Kidney capillary endothelial cell (primary cell): ENCODE measurements at places on chromosomes 1 and 21.

- DNase-seq, result no peak
Measured at GRCh38 chr1:99673315-99673714, 27.4 kb downstream of the PALMD start.

DNA sequence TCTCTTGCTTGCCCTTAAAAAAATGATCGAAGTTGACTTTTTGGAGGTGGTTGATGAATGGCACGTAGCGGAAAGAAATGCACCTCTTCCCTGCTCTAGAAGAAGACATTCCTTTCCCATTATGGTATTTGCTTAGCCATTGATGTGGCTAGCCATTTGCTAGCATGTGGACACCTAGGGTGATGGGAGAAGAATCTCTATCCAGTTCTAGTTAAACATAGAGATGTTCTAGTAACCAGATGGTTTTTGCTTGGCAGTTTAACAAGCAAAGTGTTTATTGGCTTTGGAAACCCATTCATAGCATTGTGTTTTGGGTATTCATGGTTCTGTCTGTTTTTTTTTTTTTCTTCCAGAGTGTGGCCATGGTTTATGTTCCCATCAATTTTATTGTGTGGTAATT is 78.9 kb downstream of the KCNJ6 start:
- DNase-seq, result no peak

DNA sequence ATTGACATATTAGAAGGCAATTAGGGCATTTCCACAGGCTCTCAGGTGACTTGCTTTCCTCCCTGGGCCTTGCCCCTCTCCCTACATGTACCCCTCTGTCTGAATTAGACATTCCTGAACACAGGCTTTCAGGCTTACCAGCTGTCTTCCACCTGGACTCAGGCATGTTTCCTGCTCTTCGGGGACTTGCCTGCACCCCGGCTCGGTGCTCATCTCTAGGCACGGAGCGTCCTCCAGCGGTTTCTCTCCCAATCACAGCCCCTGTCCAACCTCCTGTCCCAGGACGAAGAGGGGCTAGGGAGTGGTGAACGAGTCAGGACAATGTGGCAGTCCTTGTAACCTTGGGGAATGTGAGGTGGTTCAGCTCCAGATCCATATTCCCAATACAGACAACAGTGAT is 4.2 kb downstream of the PROK1 start:
- no peak for DNase-seq

DNA sequence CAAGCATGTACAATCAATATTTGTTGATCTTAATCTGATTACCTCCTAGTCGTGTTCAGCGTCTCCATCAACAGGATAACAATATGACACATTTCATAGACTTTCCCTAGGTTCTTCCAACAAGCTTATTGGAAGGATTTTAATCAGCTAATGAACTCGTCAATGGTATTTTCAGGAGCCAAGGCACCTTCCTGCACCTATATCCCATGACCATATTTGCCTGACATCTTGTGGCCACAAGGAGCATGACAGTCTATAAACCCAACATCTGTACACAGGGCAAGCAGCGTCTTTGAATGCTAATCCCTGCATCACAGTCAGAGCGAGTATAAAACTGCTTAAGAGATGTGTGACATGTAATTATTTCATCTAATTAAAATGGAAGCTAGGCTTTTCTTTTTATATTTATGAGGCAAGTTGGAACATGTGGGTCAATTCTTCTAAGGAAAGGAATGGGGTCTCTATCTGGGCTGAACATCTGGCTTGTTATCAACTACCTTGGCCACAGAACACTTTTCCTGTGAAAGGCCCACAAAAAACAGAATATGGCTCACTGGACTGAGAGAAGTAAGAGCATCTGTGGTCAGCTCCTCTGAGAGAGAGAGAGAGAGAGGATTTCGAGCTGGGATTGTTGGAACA is 388.8 kb downstream of the NTNG1 start:
- DNase-seq, result peak; percentile 61

DNA sequence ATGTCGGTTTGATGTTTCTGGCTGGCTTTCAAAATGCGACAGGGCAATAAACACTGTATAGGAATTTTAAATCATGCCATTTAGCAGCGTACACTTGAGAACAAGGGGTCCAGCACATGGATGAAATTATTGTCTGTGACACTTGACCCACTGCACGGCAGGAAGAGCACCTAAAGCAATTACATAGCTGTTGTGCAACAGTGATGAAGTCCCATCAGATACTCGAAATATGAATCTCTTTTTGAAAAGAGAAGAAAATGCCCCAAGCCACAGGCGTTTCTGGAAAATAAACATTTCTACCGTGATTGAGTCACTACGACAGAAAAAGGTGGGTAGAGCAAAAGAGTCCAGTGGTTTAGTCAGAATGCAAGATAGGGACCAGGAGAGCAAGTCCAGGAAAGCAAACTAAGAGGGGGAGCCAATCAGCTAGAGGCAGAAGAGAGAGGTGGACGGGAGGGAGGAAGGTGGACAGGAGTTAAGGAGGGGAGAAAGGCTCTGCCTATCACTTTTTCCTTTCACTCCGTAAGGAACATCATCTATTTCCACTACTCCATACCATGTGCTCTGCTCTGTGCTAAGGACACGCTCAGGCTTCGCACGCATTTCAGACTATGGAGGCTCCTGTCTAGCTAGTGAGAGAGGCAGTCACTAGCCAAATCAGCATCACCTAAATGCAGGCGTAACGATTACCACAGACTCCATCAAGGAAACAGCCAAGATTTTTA is 6.4 kb downstream of the DSCAM start:
- no peak for DNase-seq

- DNase-seq, result no peak
Measured at GRCh38 chr1:150498342-150498741, 9.6 kb upstream of the ECM1 start.

DNA sequence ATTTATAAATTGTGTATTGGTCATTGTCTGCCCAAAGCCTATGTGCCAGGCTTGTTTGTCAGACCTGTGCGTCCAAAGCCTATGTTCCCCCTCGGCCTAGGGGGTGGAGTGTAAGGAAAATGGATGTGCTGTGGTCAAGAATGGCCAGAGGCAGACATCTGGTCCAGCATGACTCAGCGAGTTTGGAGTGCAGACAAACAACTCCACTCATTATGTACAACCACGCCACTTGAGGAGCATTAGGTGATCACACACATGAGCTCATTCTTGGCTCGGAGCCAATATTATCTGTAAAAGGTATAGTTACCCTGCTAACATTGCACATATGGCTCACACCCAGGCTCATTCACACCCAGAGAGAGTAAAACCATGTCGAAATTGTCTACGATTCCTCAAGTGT is 1047.6 kb upstream of the ADGRL4 start:
- peak; percentile 3 for DNase-seq

GRCh38 chr1:25182629-25183028 is 49.7 kb downstream of the SYF2 start:
- DNase-seq, result no peak

DNA sequence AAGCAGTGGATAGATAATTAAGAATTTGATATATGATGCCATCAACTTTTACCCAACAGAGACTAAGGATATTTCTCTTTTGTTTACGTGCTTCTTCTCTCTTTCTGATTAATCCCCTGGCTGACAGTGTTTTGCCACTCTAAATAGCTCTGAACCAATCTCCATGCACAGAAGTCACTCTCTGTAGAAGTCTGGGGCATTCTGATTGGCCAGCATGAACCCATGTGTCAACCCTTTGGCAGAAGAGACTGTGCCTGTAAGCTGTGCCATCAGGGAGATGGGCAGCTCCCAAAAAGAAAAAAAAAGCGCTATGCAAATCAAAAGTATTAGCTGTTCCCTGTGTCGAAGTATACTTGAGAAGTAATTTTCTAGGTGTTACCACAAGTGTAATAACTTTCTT is 34.1 kb upstream of the NRIP1 start:
- DNase-seq, result no peak

- DNase-seq, result no peak
Measured at GRCh38 chr1:85571181-85571759, 9.3 kb upstream of the CCN1 start.

DNA sequence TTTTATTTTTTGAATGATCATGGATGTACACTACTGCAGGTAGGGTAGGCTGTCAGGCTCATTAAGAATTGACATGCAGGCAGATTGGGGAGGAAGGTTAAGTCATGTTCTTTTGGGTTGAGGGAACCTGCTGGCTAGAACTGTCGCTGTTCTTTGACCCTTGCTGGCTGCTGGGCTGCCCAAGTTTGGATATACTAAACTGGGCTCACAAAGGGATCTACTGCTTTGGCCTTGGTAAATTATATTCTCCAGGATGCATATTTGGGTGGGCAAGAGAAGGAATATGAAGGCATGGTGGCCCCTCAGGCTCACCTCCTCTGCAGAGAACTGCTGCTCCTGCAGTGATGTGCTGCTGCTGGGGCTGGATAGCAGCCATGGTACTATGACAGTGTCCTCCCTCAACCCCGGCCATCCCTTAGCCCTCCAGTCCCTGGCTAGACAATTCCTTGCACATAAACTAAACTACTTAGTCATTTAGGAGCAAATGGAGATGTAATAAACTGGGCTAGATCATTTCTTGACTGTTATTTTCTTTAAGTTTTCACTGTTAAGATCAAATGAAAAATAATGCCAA is 6.1 kb downstream of the ATP1A1 start:
- DNase-seq, result peak; percentile 11

GRCh38 chr1:216805233-216805632 is 82.0 kb upstream of the ESRRG start:
- no peak for DNase-seq

- DNase-seq, result no peak
Measured at GRCh38 chr1:219847215-219847855, 81.0 kb downstream of the SLC30A10 start.

DNA sequence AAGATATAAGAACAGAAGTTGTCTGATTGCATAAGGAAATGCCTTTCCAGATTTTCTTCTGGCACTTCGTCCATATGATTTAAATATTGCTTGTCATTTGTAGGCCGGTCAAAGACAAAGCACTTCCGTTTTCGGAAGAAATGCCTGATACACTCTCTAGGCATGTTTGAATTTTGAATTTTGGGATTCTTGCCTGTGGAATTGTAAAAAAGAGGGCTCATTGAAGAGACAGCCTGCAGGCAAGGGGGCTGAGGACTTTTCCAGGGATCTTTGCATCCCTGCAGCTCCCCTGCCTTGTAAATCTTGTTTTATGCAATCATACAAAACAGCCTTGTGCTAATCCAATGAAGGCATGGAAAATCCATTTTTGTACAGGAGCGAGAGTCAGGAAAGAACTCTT is 7.4 kb downstream of the GBP4 start:
- DNase-seq, result no peak

DNA sequence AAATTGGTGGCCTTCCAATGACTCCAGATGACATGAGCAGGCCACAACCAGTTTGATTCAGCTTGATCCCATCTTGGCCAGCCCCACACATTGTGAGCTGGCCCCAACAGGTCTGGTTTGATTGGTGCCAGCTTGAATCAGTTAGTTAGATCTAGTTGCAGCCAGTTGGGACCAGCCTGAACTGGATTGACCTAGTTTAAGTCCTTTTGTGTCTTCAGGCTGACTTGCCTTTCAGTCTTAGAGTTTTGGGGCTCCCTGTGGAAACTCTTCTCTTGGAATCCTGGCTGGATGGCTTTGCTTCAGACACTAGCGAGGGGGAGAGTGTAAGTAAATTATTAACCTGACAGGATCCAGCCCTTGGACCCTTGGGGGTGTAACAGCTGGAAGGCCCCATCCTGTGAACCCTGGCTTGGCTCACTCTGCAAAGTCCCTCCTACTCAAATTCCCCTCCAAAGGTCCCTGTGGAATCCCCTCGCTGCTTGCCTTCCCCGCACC is 36.2 kb upstream of the POU3F1 start:
- DNase-seq, result no peak

- no peak for DNase-seq
Measured at GRCh38 chr1:156804572-156805243, 11.9 kb downstream of the SH2D2A start.

- DNase-seq, result peak; percentile 66
Measured at GRCh38 chr1:94541246-94542087, at the start of gene F3. TSS of gene F3 (minus strand) at chr1:94541759. CDS start at chr1:94541636, 123 bp downstream.

GRCh38 chr1:38486085-38486484 is 373.5 kb downstream of the RRAGC start:
- DNase-seq, result no peak

DNA sequence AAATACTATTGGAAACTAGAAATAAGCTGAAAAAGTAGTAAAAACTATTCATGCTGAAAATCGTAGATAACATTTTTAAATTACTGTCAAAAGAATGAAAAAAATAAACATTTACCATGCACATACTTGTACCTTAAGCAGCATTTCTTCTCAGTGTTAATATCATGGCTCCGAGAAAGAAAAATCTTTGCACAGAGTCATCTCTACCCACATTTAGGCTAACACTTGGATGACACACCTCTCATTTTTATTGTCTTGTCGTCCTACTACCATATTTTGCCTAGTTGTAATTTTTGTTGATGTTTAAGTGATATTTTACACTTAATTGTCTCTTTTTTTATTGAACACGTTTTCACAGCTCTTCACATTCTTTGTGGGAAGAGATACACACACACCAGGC is 1.7 kb upstream of the TNFSF4 start:
- no peak for DNase-seq

DNA sequence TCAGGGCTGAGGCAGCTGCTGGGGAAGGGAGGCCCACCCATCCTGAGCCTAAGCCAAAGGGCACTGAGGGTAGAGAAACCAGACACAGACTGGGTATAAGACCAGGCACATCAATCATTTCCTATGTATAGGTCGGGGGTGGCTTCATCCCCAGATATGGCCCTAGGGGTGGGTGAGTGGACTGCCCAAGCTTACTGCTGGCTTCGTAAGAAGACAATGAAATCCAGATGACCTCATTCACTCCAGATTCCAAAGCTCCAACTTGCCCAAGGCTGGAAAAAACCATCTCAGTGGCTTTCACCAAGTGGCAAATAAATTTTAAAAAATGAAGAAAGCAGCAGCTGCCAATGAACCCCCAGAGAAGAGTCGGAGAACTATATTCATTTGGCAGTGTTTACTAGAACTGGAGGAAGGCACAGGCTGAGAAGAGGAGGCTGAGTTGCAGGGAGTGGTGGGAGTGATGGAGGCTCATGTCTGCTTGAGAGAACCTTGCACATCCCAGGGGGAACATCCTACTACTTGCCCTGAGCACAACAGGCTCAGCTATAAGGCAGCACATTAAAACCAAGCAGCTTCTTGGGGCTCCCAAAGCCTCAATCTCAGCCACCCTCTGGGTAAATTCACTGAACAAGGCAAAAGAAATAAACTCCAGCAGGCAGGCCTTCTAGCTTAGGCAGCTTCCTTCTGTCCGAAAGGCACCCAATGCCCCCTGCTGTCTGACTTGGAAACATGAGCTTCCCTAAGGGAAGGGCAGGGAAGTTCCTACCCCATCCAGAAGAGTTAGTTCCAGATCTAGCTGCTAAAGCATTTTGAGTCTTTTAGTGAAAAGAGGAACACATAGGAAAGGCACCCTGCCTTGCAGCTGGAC is 14.1 kb downstream of the PEA15 start:
- peak; percentile 71 for DNase-seq

GRCh38 chr1:248787430-248787829 is 31.9 kb upstream of the LYPD8 start:
- no peak for DNase-seq

- no peak for DNase-seq
Measured at GRCh38 chr1:48947761-48948537, 171.3 kb upstream of the BEND5 start.
